ENCODE measurements at places on chromosomes 4 and X. TPM values are rescaled to one million over a fixed set of nuclear protein-coding genes. Genes with fewer than 3 reads are reported as not detected.

PDHA1 gene
- total RNA-seq = 73.2 TPM

MEPE gene
- not detected for total RNA-seq

GAK gene
- total RNA-seq = 37.2 TPM

LPAR4 gene
- total RNA-seq = 0.50 TPM

SORCS2 gene
- 0.17 TPM for total RNA-seq

FAM47C gene
- not detected for total RNA-seq

RPGR gene
- 5.1 TPM for total RNA-seq

CHRDL1 gene
- 9.0 TPM for total RNA-seq

LRRC66 gene
- 0.51 TPM for total RNA-seq

TCEAL9 gene
- 107 TPM for total RNA-seq

MBNL3 gene
- total RNA-seq = 2.8 TPM

BMX gene
- total RNA-seq = not detected

GLOD5 gene
- total RNA-seq = not detected

S100P gene
- total RNA-seq = not detected

CCDC110 gene
- total RNA-seq = 2.0 TPM
